ENCODE measurements at places on chromosomes 5 and 9.
A peak's percentile ranks its signal among the peaks of the same experiment; 100 is the strongest.

DNA sequence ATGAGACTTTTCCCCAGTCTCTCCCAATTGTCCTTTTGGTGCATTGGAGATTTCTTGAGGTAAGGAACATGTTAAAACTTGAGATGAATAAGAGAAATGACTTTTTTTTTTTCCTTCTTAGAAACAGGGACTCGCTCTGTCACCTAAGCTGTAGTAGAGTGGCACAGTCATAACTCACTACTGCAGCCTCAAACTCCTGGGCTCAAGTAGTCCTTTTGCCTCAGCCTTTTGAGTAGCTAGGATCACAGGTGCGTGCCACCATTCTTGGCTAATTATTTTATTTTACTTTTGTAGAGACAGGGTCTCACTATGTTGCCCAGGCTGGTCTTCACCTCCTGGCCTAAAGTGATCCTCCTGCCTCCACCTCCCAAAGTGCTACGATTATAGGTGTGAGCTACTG lies 25.9 kb downstream of the CDC42SE2 start:
- no peak for DNase-seq

GRCh38 chr5:1793966-1794900 lies 5.4 kb downstream of the MRPL36 start:
- DNase-seq: no peak

DNA sequence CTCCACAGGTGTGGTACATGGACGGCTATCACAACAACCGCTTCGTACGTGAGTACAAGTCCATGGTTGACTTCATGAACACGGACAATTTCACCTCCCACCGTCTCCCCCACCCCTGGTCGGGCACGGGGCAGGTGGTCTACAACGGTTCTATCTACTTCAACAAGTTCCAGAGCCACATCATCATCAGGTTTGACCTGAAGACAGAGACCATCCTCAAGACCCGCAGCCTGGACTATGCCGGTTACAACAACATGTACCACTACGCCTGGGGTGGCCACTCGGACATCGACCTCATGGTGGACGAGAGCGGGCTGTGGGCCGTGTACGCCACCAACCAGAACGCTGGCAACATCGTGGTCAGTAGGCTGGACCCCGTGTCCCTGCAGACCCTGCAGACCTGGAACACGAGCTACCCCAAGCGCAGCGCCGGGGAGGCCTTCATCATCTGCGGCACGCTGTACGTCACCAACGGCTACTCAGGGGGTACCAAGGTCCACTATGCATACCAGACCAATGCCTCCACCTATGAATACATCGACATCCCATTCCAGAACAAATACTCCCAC lies 32.1 kb downstream of the OLFM1 start:
- DNase-seq: no peak

DNA sequence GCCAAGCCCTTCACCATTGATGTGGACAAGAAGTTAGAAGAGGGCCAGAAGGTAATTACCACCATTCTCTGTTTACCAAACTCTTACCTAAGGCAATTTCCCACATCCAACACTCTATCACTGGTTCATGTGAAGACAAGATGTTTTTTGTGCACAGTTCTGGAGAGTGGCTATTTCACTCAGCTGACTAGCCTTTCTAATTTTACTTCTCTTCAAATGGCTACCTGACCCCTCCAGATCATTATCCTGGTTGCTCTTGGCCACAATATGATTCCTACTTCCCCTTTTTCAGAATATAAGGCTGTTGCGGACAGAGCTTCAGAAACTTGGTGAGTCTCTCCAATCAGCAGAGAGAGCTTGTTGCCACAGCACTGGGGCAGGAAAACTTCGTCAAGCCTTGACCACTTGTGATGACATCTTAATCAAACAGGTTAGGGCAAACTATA lies 7.1 kb downstream of the KIF20A start:
- peak; percentile 25 for DNase-seq

- no peak for DNase-seq
These were observed 2.4 kb downstream of the PCYOX1L start for GRCh38 chr5:149360272-149360671.

All from trophoblast cell (in vitro differentiated cells and primary cell).